ENCODE measurements at places on chromosomes 1 and 21.

- DNase-seq, result no peak
Measured at GRCh38 chr1:29283804-29284195, 47.5 kb downstream of the PTPRU start.

- DNase-seq, result no peak
Measured at GRCh38 chr1:239744851-239745250, 346.8 kb upstream of the FMN2 start.

DNA sequence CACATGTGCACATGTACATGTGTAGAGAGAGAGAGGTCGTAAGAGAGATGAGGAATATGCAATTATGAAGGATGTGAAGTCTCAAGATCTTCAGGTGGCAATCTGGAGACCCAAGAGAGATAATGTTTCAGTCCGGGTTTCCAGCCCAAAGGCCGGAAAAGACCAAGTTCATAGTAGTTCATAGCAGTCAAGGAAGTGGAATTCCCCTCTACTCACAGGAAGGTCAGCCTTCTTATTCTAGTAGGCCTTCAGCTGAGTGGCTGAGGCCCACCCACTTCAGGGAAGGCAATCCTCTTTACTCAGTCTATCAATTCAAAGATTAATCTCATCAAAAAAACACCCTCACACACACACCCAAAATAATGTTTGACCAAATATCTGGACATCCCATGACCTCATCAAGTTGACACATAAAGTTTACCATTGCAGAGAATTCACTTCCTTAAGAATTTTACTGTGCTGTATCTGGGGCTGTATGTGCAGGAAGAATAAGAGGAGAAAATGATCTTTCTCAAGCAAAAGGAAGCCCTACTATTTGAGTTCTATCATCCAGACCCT, 114.6 kb downstream of the TNFSF18 start:
- DNase-seq, result no peak

DNA sequence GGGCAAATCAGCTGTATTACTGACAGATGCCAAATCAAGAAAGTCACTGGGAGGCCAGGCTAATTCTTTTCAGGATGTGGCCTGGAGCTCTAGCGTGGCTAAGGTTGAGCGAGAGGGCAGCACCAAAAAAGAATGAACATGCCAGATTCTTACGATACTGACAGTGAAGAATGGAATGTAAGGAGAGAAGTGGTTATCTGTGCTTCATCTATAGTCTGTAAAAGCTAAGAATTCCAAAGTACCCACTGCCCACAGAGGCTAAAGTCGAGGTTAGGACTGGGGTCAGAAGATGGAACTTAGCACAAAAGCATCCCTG, 32.7 kb downstream of the TFAP2E start:
- no peak for DNase-seq

DNA sequence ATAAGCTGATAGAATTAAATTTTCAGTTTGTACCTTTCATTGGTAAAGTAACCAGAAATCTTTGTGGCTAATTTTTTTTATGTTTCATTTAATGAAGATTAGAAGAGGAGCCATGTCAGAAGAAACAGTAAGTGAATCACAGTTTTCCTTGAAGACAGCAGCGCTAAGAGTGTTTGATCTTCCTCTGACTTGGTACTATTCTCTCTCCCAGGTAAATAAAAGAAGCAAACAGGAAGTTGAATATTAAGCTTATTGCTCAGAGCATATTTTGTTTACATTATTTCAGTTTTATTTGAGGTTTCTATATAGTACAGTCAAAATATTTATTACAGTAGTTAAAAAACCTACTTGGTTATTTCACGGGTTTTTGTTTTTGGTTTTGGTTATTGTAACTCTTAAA, 3.7 kb downstream of the MIGA1 start:
- DNase-seq, result no peak

DNA sequence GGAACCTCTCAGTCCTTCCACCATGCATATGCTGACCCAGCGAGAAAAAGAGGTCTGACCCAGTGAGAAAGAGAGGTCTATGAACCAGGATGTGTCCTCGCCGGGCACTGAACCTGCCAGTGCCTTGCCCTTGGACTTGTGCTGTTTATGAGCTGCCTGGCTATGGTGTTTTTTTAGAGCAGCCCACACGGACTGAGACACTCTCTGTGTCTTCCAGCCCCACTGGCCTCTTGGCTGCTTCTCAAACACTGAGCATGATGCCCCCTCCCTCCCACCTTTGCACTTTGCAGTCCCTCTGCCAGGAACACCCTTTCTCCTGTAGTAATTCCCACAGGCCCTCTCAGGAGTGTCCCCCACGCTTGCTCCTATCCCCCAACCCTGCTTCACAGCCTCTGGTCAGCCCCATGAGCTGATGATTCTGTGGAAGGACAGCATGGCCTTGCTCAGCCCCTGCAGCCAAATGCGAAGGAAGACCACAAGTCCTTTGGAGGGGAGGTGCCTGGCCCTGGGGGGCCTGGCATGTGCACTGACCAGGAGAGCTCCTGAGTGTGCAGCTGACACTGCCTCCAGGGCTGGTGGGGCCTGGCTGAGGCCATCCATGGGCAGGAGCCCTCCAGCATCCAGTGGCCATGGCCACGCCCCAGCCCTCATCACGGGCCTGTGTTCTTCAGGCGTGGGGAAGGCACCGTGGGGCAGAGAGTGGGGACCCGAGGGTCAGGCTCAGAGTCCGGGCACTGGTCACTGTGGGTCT, 23.8 kb downstream of the WNT3A start:
- no peak for DNase-seq

GRCh38 chr1:26690576-26691031, 5.2 kb upstream of the ARID1A start:
- no peak for DNase-seq

- no peak for DNase-seq
Measured at GRCh38 chr1:30840904-30841598, 67.5 kb downstream of the SDC3 start.

GRCh38 chr21:40830836-40831235, 16.1 kb downstream of the DSCAM start:
- no peak for DNase-seq

DNA sequence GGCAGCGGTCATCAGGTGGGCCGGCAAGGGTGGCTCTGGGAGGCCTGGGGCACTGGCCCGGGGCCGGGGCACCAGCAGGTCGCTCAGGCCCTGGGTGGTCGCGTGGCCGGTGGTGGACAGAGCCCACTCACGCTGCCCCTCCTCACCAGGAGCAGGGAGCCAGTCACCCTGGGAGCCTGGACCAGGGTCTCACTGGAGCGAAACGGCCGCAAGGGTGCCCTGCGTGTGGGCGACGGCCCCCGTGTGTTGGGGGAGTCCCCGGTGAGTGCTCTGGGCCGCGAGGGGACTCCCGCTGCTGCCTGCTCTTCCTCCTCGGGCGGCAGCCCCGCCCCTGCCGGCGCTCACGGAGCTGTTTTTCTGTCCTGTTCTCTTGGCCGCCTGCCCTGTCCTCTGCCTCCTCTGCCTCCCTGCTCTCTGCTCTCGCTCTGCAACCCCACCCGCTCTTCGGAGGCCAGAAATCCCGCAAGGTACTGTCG, 23.5 kb downstream of the RNF223 start:
- DNase-seq, result no peak

DNA sequence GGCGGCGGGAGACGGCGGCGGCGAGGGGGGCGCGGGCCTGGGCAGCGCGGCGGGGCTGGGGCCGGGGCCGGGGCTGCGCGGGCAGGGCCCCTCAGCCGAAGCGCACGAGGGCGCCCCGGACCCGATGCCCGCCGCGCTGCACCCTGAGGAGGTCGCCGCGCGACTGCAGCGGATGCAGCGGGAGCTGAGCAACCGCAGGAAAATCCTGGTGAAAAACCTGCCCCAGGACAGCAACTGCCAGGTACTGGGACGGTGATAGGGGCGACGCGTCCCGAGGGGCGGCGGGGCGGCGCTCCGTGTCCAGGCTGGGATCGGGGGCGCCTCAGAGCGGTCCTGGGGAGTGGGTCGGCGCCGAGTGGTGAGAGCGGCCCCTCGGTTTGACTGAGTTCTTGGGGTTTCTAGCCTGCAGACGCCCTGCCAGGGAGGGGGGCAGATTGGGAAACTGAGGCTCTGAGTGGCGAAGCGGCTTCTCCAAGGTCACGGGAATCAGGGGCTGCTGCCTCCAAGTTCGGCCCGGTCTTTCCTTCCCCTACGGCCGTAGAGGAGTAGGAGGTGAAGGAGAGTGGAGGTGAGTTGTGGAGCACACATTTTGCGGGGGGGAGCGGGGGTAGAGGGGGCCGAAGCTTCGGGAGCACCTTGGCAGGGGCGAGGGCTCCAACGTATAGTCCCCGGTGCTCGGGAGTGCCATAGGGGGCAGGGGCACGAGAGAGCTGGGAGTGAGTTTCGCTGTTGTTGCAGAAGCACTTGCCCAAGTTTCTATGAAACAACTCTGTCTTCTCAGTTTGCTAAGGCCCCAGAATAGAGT, 508 bp downstream of the RAVER2 start:
- no peak for DNase-seq

DNA sequence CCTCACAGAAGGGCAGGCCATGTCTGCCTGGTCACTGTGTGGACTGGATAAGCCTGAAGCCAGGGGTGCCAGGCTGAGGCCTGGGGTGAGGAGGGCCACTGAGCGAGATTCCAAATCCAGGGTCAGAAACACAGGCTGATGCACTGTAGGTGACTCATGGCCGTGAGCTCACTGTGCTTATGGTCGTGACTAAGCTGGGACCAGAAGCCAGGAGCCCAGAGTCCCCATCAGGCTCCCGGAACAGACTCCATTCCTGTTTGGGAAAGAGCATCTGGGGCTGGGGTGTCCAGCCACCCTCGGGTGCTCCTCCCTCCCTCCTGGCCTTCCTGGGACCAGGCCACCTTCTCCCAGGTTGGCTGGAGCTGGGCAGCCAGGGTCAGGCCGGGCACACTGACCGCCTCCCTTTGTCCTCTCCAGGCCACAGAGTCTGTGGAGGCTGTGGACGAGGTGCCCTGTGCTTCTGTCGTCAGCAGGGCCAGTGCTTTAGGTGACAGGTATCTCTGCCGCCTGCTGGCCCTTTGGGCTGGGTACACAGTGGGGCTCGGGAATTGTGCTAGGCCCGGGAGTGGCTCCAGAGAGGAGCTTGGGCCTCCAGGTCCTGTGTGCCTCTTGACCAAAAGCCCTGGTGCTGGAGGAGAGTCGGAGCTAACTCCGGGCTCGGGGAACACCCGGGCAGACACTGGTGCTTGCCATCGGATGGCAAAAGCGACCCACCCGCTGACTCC, 36.7 kb downstream of the AJAP1 start:
- DNase-seq, result no peak

- DNase-seq, result no peak
Measured at GRCh38 chr1:28208818-28209441, 23.9 kb downstream of the DNAJC8 start.

GRCh38 chr1:191662051-191662450, 496.2 kb upstream of the RGS18 start:
- DNase-seq, result no peak

DNA sequence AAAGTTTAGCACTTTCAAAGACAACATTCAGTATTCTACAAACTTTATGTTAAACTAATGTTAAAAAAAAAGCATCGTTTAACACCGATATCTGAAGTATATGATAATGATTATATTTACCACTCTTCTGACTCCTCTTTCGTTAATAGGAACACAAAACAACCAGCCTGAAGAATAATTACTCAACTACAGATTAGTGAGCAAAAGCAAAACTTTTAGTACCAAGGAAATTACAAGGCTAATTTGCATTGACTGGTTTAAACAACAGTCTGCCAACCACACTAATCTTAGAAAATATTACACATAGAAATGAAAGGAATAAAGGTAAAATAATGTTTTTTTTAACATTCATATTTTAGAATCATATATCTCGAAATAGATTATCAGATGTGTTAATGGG, 500.7 kb downstream of the LMO4 start:
- no peak for DNase-seq

- no peak for DNase-seq
Measured at GRCh38 chr1:161735837-161736236, 13.7 kb upstream of the DUSP12 start.

GRCh38 chr1:173663159-173663558, 6.5 kb downstream of the ANKRD45 start:
- no peak for DNase-seq

GRCh38 chr1:46806196-46807020, 7.6 kb downstream of the CYP4B1 start:
- DNase-seq, result no peak

DNA sequence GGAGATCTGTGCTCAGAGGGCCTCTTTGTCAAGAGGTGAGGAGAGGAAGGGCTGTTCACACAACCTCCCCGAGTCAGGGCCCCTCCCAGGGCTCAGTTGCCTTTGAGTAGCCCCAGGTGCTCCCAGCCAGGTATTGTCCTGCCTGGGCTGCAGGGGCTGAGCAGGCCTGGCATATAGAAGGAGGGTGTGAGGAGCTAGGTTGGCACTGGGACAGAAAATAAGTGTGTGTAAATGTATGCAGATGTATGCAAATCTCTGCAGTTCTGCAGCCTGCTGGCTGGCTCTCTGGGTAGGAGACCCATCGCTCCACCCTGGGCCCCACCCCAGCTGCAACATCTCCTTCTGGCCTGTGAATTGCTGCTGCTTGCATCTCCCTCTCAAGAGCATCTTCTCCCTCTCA, 52.4 kb downstream of the NAV1 start:
- no peak for DNase-seq

- no peak for DNase-seq
Measured at GRCh38 chr1:117565745-117566455, 39.9 kb upstream of the TENT5C start.

Measured in NCI-H2081 treated with DMSO at 0.1 percent for 48 hours (cell line).